Stimulated activated CD4-positive, alpha-beta T cell treated with anti-CD3 and anti-CD28 coated beads, TNF-alpha, amount 100 ng/mL, for 24 hours (primary cell): ENCODE measurements at places on chromosomes 3 and 15.

- DNase-seq = no peak
Observed at GRCh38 chr15:92846741-92847140, 53.4 kb upstream of the CHD2 start.

DNA sequence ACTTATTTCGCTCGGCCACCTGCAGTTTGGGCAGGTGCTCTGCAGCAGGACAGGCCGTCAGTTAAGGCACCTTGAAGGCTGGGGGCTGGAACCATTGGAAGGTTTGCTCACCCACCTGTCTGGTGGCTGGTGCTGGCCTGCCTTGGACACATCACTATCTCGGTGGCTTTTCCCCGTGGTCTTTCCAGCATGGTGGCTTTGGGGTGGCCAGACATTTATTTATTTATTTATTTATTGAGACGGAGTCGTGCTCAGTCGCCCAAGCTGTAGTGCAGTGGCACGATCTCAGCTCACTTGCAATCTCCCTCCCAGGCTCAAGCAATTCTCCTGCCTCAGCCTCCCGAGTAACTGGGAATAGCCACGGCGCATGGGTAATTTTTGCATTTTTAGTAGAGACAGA is 11.7 kb downstream of the ISG20 start:
- no peak for DNase-seq

DNA sequence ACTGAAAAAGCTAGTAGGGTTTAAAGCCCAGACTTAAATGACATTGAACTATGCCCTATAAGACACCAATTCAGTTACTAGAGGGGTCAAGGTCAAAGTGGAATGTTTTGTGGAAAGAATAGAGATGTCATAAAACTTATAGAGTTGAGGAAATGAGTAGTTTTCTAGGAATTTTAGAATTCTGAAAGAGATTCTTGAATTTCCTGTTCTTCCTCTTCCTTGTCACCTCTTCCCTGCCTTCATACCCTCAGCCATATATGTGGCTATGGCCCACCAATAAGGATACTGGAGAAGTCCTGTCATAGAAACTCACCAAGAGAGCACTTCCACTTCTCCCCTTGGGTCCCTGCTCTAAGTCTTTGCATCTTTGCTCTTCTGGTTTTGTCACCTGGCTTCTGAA is 104.9 kb upstream of the TGFBR2 start:
- no peak for DNase-seq

DNA sequence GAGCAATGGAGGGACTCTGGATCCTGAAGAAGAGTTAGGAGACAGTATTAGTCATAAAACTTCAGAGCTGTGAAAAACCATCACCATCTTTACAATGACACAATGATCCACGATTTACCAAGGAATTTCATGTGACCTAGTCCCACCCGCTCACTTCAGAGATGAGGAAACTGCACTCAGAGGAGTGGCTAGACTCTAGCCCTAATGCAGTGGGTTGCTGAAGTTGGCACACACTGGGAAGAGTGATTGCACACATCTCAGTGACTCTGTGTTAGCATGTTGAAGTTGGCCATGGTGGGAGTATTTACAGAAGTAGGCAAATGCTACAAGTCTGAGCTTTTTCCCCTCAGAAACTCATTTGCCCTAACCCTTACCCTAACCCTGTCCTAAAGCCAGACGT is 35.2 kb upstream of the SPATA12 start:
- DNase-seq = no peak

GRCh38 chr3:100331660-100332059 is 2.9 kb upstream of the NIT2 start:
- DNase-seq = no peak

DNA sequence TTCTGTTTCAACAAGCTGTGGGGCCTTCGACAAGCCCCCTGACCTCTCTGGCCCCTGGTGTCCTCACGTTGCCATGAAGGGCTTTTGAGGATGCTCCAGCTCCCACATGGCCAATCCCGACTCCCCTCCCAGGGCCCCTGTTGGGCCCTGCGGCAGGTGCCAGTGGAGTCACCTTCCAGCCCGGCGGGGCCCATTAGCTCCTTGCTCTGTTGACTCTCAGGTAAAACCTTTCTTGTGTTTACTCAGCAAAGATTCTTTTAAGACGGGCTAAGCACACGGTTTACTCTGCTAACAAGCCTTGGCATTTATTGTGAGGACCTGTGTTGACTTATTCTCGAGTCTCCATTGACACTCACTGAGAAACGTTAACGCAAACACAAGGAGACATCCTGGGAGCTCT is 15.0 kb downstream of the RPLP1 start:
- no peak for DNase-seq

DNA sequence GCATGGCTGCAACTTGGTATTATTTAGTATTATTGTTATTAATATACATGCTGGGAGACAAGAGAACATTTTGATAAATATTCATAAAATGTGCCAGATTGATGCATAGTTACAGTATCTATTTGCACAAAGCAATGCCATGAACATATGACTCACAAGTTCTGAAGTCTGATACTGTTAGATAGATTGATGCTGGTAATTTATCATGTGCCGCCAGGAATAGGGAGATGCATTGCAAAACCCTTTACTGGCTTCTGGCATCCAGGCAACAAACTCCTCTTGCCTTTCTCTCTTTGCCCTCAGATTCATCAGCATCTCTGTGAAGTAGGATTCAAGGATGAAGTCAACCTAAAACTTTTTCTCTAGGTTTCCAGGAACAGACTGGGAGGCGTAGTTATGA is 41.0 kb upstream of the SLC25A26 start:
- no peak for DNase-seq

- no peak for DNase-seq
Observed at GRCh38 chr3:186520957-186521842, 23.0 kb downstream of the CRYGS start.

DNA sequence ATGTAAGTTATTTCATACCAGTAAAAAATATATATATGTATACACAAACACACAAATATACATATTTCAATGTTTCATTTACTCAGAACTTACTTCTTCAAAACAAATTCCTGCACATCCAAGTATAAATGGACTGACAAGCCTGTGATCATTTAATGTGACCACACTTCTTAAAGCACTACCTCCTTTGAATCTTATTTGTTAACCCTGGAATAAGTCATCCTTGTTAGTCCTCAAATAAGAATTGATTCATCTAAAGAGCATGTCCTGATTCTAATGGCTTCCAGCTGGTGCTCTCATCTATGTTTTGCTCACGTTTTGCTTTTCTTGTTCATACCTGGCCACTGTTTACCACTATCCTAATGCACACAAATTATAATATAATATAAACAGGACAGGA is 103.9 kb upstream of the UBP1 start:
- DNase-seq = no peak
